Activated T-helper 9 cell treated with anti-CD3 and anti-CD28 coated beads, Interleukin-2, amount 50 U/mL, for 16 hours (primary cell): ENCODE measurements at places on chromosomes 2 and 18.

GRCh38 chr2:221437056-221437455 is 135.0 kb downstream of the EPHA4 start:
- no peak for DNase-seq

- no peak for DNase-seq
Observed at GRCh38 chr18:2952605-2953004, 60.3 kb downstream of the LPIN2 start.

DNA sequence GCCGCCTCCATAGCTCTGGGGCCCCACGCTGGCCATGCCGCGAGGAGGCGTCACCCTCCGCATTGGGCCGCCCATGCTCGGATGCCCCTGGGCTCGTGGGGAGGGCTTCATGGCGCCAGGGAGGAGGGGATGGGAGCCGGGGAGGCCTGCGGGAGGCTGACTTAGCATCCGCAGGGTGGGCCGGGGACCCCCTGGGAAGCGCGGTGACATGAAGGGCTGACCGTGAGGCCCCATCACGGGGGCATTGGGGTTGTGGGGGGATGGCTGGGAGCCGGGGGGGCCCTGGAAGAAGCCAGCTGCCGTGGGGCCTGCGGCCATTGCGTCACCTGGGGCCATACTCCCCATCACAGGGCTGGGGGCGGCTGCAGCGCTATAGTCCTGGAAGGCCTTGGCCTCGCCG is 26.0 kb upstream of the ANKRD62 start:
- no peak for DNase-seq

- no peak for DNase-seq
Observed at GRCh38 chr2:239204876-239205468, 195.8 kb downstream of the HDAC4 start.

DNA sequence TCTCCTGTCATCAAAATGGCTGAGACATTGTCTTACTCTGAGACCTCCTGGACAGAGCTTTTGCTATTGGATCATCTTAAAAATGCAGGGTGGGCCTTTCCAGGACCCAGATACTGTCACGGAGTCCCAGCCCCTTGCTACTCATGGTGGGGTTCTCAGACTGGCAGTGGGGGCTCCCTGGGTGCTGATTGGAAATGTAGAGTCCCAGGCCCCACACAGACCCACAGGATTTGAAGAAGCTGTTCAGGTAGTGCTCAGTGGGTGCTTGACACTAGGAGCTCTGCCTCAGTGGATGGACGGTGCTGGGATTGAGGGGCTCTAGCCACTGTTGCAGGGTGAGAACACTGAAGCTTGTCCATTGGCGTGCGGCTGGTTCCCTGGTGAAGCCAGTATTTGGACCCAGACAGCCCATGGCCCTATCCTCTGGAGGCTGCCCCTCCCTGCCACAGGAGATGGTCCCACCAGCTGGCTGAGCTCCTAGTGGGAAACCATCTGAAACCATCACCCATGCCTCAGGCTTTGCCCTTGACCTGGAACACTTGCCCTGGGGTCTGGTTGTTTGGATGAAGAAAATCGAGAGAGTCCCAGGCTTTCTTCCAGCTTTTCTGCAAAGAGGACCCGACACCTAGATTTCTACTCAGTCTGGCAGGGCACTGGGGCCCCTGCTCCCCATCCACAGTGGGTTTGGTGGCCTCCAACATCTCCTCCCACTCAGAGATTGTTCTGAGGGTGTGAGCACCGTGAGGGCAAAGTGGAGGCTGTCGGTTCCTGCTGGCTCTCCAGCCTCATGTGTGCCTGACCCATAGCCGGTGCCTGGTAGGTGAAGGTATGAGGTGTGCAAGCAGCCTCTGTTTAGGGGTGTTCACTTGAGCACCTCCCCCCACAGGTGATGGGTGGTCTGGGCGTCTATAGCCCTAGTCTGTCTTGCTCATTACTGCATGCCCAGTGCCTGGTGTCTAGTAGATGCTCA is 30.1 kb downstream of the MROH2A start:
- no peak for DNase-seq

GRCh38 chr2:149572102-149572953 is 15.2 kb downstream of the MMADHC start:
- DNase-seq, result no peak

DNA sequence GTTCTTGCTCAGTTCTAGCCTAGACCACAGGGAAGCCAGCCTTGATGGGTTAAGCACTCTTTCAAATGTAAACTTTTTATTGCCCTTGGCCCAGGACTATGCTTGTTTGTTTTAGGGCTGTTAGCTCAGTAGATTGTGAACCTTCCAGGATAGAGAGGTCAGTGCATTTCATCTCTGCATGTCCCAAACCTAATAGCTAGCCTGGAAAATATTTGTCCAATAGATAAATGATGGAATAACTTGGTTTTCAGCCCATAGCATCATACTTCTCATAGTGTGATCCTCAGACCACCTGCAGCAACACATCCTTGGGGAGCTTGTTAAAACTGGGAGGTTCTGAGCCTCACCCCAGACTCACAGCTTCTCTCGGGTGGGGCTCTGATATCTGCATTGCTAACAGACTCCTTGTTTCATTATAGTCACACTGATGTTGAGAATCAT is 59.8 kb downstream of the TRIB2 start:
- DNase-seq, result no peak

- no peak for DNase-seq
Observed at GRCh38 chr18:5969989-5970403, 74.7 kb upstream of the TMEM200C start.

- no peak for DNase-seq
Observed at GRCh38 chr18:57025540-57025939, 121.3 kb upstream of the BOD1L2 start.

DNA sequence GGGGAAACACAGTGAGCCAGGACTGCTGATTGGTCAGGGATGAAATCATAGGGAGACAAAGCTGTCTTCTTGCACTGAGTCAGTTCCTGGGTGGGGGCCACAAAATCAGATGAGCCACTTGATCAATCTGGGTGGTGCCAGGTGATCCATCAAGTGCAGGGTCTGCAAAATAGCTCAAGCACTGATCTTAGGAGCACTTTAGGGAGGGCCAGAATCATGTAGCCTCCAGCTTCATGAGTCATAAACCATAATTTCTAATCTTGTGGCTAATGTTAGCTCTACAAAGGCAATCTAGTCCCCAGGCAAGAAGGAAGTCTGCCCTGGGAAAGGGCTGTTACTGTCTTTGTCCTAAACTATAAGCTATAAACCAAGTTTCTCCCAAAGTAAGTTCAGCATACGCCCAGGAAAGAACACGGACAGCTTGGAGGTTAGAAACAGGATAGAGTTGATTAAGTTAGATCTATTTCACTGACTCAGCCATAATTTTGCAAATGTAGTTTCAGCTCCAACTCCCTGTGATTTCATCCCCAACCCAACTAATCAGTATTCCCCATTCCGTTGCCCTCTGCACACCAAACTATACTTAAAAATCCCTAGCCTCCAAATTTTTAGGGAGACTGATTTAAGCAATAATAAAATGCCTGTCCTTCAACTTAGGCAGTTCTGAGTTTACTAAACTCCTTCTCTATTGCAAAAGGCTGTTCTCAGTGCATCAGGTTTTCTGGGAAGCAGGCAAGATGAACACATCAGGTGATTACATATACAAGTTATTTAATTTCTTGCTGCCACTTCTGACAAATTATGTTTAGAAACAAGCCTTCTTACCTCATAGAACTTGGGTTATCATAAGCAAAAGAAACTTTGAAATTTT is 226.9 kb upstream of the SPOPL start:
- DNase-seq, result no peak

GRCh38 chr2:6656633-6657032 is 209.1 kb downstream of the CMPK2 start:
- DNase-seq, result no peak

GRCh38 chr2:84516234-84516986 is at the start of gene DNAH6:
TSS of gene DNAH6 (plus strand) at chr2:84516498. CDS start at chr2:84517827, 1,329 bp downstream.
- peak; percentile 73 for DNase-seq
